ENCODE measurements at places on chromosomes 6 and 20. TPM values are rescaled to one million over a fixed set of nuclear protein-coding genes. Genes with fewer than 3 reads are reported as not detected.

DNA sequence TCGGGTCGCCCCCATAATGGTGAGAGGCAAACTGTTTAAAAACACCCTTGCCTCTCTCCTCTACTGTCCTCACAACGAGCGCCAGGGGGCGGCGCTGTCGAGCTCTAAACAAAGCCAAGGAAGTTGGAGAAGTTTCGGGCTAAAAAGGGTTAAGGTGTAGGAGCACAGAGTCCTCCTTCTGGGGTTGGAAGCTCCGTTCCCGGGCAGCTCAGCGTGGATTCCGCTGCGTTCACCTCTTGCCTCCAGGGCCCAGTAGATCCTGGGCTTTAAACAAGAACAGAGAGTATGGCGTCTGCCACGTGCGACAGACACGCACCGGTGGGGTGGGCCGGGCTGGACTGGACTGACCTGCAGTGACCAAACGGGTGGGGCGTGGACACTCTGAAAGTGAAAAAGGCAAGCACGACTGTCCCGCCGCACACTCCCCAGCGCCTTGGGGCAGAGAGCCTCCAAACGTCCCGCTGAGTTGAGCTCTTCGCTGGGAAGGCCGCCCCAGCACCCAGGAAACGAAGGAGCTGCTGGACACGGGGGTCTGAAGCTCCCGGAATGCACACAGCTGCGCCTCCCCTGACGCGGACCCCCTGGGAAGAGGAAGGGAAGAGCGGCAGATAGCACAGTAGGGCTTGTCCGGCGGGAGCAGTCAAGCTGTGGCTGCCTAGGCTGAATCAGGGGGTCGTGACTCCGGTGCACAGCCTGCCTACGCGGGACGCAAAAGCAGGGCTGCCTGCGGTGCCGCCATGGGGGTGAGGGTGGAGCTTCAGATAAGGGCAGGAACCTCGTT is 1.6 kb upstream of the THBD start:
- peak; percentile 63 for DNase-seq

GRCh38 chr6:149474108-149474935 is 10.5 kb downstream of the ZC3H12D start:
- no peak for DNase-seq

The CST8 gene
- not detected for total RNA-seq

GRCh38 chr6:46036911-46037310 is 21.3 kb upstream of the CLIC5 start:
- DNase-seq: no peak

The LY86 gene
- 5.7 TPM for total RNA-seq

The MRPS10 gene
- 28.5 TPM for total RNA-seq

The MLIP gene
- not detected for total RNA-seq

DNA sequence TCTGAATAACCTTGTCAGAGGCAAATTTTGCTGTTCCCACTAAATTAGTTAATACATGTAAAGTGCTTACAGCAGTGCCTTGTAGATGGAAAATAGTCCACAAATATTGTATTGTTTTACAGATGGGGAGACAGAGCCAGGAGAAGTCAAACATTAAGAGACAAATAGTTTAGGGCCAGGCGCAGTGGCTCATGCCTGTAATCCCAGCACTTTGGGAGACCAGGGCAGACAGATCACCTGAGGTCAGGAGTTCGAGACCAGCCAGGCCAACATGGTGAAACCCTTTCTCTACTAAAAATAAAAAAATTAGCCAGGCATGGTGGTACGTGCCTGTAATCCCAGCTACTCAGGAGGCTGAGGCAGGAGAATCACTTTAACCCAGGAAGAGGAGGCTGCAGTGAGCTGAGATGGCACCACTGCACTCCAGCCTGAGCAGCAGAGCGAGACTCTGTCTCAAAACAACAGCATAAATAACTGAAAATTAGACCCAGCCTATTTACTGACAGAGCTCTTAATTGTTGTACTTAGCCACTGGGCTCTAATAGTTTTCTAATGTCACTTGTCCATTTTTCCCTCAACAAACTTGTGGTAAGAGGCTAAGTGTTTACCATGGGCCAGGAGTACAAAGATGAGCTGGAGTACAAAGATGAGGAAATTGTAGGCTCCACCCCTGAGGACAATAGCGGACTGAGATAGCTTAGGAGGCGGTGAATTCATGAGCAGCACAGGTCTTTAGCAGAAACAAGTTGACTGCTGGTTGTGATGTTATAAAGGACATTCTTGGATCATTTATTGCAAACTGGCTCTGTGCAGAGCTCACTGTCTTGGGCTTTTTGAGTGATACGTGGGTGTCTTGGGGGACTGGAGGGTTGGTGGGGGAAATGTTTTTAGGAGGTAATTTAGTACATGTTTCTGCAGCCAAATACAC is 6.4 kb downstream of the ZSWIM3 start:
- no peak for DNase-seq

GRCh38 chr20:58392286-58392685 is 3.3 kb downstream of the VAPB start:
- DNase-seq: no peak

DNA sequence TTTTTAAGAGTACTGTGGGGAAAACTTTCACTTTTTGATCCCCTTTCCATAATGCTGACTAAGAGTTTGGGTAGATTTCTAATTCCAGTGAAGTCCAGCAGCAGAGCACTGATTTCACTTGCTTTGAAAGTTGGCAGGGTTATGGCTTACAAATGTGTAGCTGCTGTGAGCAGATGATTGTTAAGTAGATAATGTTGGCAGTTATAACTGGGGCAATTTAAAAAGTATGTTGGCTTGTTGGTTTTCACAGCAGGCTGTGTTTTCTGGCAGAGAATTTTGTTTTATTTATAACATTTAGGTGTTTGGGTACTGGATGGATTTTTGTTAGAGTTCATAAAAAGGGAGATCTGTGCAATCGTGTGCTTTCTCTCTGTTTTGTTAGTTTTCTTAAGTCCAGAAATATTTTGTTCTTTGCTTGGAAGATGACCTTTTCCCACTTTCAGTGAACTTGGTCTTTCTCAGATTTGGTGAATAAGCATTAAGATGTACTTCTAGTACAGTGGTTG is 31.4 kb downstream of the AFDN start:
- no peak for DNase-seq

DNA sequence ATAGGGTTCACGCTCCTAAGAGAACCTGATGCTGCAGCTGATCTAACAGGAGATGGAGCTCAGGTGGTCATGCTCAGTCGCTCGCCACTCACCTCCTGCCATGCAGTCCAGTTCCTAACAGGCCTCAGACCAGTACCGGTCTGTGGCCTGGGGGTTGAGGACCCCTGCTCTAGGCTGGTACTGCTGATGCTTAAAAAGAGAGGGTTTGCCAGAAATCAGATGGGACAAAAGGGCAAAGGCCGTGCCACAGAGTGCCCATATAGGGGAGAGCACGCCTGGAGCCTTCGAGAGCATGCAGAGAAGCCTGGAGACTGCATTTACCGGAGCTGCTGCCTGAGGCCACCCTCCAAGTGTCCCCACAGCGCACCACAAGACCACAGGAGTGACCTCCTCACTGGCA is 75.5 kb downstream of the PTPN1 start:
- DNase-seq: no peak

DNA sequence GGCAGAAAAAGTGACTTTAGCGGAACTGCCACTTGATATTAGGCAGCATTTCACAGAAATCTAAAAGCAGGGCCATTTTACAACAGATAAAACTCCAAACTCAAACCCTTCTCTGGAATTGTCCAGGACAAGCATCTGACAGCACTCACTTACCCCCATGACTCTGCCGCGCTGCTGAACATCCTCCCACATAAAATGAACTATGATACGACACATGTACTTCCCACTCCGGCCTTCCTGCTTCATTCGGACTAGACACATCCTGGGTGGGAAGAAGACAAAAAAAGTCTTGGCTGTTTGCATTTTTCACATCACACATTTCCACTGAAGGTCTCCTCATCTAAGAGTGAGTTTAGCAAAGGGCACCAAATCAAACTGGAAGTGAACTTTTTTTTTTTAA is 54.8 kb upstream of the FAM83C start:
- no peak for DNase-seq

The SIM1 gene
- total RNA-seq: not detected

The PXDC1 gene
- total RNA-seq: 0.31 TPM

DNA sequence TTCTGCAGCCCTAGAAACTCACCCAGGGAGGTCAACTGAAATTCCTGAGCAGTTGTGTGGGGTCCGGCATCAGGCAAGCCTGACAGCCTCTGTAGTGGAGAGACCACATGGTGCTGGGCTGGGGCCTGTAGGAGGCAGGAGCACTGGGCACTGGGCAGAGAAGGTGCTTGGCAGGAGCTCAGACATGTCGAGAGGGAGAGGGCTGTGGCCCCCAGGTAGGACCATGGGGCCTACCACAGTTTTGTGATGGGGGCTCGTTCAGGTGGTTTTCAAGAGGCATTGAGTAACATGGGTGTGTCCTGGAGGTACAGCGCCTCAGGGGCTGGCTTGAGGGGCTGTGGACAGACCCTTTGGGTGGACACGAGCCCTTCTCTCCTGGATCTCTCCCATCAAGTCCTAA is 15.9 kb downstream of the SLC22A23 start:
- DNase-seq: no peak

DNA sequence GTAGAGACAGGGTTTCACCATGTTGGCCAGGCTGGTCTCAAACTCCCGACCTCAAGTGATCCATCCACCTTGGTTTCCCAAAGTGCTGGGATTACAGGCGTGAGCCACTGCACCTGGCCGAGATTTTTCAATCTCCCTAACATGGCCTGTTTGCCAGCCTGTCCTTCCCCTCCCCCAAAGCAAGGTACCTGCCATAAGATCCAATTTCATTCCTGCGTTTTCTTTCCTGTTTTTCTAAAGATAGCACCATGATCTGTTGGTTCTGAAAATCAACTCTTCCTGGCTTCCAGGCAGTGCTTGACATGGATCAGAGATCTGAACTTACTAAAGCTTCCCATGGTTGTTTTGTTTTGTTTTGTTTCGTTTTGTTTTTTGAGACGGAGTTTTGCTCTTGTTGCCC is 7.5 kb downstream of the MGME1 start:
- no peak for DNase-seq

DNA sequence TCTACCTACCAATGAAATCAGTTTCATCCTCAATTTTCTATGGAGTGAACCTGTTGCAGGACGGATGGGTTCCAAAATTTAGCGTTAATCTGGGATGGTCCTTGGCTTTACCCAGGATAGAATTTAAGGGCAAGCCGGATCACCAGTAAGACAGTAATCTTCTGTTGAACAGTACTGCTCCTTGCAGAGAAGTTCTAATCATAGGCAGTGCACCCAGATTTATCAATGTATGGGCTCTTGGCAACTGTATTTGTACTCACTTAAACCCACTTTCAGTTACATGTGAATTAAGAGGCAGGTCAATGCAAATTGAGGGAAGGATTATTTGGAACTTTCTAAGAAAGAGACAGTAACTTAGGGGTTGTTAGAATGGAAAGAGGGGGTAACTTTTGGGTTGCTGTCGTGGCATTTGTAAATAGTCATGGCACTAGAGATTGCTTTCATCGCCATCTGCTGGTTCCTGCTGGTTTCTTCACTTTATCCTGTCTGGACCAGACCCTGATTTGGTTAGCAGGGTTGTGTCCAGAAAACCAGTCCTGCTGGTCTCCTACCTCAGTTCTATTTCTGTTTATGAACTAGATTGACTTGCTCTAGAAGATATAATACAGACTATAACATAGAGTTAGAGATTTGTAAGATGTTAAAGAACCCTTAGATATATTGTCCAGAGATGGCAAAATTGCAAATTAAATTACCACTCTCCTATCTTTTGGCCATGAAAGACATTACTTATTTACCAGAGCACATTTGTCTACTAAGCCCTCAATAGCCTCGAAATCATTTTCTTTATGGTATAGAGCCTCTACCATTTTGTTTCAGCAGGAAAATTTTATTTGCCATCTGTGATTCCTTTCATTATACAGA is 646.3 kb downstream of the UTRN start:
- no peak for DNase-seq

DNA sequence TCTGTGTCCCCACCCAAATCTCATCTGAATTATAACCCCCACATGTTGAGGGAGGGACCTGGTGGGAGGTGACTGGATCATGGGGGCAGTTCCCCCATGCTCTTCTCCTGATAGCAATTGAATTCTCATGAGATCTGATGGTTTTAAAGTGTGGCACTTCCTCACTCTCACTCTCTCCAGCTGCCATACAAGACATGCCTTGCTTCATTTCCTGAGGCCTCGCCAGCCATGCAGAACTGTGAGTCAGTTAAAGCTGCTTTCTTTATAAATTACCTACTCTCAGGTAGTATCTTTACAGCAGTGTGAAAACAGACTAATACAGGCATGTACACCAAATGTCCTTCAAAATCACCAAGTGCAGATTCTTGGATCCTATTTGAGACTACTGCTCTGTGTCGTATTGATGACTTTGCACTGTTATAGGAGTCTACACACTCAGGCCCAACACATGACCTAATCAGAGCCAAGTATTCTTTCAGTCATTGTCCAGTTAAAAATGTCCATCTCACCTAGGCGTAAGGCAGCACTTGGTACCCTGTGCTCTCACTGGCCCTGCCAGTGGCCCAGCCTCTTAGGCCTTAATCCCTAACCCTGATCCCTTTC is 52.8 kb upstream of the UST start:
- DNase-seq: no peak

The CLIC5 gene
- total RNA-seq: 6.4 TPM

- DNase-seq: no peak
These were observed 128.3 kb downstream of the OLIG3 start for GRCh38 chr6:137365707-137366437.

GRCh38 chr6:128371136-128371535 is 149.3 kb downstream of the PTPRK start:
- no peak for DNase-seq
